ENCODE measurements at places on chromosomes 7 and 10. TPM values are rescaled to one million over a fixed set of nuclear protein-coding genes. Genes with fewer than 3 reads are reported as not detected.

The CBX3 gene
- 154 TPM for total RNA-seq

GRCh38 chr7:153408360-153409335 lies 643.5 kb upstream of the DPP6 start:
- DNase-seq, result no peak

- no peak for DNase-seq
Observed at GRCh38 chr7:79512261-79512660, 58.8 kb upstream of the MAGI2 start.

The ARHGAP22 gene
- 0.10 TPM for total RNA-seq

- no peak for DNase-seq
Observed at GRCh38 chr10:63760708-63761047, 239.5 kb downstream of the REEP3 start.

The CYP3A4 gene
- total RNA-seq, result not detected

- DNase-seq, result no peak
Observed at GRCh38 chr7:21962677-21963076, 17.0 kb upstream of the CDCA7L start.

The WDR86 gene
- 1.8 TPM for total RNA-seq

The SPAG6 gene
- total RNA-seq, result not detected

The MGAM2 gene
- total RNA-seq, result 10.1 TPM

DNA sequence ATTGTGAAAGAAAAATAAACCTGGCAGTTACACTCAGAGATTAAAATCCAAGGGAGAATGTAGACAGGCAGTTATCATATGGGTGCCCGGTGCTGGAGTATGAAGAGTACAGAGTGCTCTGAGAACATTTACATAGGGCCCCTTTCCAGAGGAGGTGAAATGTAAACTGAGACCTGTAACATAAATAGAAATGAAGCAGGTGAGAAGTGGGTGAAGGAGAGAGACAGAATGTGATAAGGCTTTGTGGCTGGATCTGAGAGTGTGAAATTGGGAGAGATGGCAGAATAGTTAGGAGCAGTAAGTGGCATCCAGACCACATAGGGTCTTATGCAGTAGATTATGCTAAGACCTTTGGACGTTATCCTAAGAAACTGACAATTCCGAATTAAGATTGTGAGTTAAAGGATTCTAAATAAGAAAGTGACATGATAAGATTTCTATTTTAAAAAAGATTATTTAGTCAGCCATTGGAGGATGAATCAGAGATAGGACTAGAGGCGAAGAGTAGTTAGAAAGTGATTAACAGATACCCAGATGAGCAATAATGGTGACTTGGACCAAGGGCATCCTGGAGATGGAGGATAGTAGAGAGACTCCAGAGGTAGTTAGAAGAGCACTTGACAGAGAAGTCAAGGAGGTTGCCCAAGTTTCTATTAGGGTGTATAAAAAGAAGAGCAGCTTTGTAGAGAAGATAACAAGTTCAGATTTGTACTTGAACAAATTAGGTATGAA lies 36.7 kb downstream of the DNAH11 start:
- no peak for DNase-seq

The OGDHL gene
- total RNA-seq, result 0.08 TPM

The CDCA7L gene
- 62.5 TPM for total RNA-seq

The PNLIPRP3 gene
- total RNA-seq, result not detected

GRCh38 chr7:135355377-135356048 lies 121.9 kb downstream of the STRA8 start:
- DNase-seq, result no peak

DNA sequence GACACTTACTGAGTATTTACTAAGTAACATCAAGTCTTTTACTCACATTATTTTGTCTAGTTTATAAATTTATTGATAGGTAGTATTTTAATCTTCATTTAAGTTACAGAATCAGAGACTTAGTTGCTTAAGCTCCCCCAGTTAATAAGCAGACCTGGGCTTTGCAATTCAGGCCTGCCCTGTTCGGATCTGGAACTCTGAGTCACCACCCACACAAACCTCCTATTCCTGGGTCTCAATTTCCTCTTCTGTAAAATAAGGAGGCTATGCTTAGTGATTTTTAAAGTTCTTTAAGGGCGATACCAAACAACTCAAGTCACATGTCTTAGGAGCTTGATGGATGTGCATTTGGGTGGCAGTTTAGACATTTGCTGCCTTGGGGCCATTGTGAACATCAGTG lies 3.5 kb upstream of the MGAM start:
- DNase-seq, result no peak

- DNase-seq, result peak; percentile 39
Observed at GRCh38 chr10:110556969-110557601, 10.4 kb upstream of the SMC3 start.

GRCh38 chr10:68330852-68331454 lies 911 bp upstream of the HNRNPH3 start:
- peak; percentile 42 for DNase-seq

GRCh38 chr7:50960621-50961310 lies 178.1 kb upstream of the GRB10 start:
- peak; percentile 50 for DNase-seq

- DNase-seq, result peak; percentile 45
Observed at GRCh38 chr10:70528741-70529362, 50.3 kb downstream of the PALD1 start.

DNA sequence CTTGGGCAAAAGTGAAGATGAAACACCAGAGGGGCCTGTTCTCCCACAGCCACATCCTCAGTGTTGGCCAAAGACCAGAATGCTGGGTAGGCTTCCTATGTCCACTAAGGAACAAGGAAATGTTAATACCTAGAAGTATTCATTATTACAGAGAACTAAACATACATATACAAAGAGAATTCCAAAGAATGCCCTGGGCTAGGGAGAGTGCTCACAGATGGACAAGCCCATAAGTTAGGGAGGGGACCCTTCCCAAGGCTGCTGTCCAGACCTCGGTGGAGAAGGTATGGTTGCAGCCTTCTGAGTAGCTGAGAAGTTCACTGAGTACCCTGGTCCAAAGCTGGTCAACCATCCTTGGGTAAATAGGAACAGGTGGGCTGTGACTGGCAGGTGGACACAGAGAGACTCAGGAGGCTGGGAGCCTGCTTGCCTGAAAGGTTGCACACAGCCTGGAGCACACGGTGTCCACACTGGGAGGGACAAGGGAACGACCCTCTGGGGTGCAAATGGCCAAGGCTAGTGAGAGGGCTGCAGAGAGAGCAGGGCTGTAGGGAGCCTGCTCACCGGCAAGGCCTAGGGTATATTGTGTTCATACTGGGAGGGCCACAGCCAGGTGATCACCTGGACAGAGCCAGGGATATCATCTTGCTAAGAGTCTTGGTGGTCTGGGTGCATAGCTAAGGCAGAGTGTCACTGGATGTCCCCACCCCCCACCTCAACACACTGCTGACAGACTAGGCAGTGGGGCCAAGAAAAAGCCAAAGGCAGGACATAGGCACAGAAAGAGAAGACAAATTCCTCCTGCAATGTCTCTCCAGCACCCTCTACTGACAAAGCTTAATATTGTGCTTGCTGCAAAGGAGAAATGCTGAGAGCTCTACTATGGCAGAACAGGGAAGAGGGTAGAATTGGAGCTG lies 40.3 kb downstream of the CPVL start:
- peak; percentile 73 for DNase-seq

DNA sequence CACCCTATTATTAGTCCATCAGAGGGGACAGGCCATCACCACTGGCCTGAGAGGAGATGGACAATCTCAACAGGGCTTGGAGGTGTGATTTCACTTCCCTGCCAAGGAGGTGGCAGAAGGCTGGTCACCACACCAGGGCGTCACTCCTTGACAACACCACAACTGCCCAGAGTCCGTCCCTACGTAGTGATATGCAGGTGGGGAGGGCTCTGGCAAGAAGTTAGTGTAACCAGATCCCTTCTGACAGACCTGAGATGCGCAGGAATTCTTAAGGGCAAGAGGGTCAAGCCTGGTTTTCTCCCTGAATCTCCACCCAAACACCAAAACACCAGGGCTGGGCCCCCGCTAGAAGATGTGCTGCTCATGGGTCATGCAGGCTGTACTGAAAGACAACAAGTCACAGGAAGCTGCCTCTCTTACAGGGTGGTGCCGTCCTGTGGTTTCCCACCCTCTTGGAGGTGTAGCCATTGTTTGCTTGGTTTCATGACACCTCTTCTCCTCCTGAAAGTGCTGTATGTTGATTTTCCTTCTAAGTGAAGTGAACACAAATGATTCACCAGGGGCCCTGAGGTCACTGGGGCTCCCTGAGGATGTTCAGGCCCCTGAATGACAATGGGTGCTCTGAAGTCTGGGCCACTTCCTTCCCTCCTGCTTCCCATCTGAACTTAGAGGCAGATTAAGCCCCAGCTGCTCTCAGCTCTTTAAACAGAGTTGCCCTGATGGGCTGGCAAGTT lies 27.1 kb downstream of the ATXN7L1 start:
- peak; percentile 88 for DNase-seq

- DNase-seq, result no peak
Observed at GRCh38 chr10:87544721-87545120, 40.0 kb downstream of the MINPP1 start.

GRCh38 chr10:5987747-5988146 lies 10.4 kb upstream of the IL15RA start:
- no peak for DNase-seq

- peak; percentile 25 for DNase-seq
Observed at GRCh38 chr7:79502151-79502550, 48.7 kb upstream of the MAGI2 start.

GRCh38 chr10:70694418-70695141 lies 22.3 kb downstream of the ADAMTS14 start:
- DNase-seq, result no peak

DNA sequence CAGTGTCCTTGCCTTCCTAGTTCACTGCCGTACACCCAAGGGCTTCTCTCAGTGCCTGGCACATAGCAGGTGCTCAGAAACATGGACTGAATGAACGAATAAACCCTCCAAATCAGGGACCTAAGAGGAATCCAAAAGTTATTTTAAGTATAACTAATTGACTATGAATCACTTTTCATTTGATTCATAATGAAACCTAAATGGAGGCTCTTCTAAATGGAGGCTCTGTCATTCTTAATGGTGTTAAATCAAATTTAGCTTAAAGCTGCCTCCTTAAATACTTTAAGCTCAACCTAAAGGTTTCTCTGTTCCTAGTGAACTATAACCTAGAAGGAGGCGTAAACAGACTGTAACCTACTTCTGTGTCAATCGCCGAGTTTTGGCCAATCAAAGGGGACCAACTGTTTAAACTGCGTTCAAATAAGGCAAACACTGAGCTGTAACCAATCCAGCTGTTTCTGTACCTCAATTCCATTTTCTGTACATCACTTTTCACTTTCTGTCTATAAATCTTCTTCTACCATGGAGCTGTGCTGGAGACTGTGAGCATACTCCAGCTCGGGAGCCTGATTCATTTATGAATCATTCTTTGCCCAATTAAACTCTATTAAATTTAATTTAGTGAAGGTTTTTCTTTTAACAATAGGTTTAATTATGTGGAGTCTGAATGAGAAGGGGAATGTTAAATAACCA lies 11.0 kb downstream of the PYROXD2 start:
- no peak for DNase-seq

The MOGAT3 gene
- 8.2 TPM for total RNA-seq

The LIPK gene
- total RNA-seq, result not detected

DNA sequence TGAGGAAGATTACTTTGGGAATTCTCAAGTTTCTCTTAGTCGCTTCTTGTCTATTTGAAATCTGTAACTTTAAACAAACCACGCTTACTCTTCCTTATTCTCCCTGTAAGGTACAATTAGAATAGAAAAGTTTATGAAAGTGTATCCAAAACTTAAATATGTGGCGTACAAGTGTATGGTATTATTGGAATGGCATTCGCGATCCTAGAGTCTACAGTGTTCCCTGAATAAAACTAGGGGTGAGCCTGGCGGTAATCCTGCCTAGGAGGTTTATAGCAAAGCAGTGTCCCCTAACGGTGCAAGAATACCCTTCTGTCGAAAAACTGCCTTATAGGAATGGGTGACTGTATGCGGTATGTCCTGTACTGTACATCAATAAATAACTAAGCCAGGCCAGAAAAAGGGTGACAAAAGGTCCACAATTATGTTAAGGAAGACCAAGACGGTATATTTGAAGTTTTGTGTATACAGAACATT lies 1.2 kb downstream of the TASOR2 start:
- no peak for DNase-seq

DNA sequence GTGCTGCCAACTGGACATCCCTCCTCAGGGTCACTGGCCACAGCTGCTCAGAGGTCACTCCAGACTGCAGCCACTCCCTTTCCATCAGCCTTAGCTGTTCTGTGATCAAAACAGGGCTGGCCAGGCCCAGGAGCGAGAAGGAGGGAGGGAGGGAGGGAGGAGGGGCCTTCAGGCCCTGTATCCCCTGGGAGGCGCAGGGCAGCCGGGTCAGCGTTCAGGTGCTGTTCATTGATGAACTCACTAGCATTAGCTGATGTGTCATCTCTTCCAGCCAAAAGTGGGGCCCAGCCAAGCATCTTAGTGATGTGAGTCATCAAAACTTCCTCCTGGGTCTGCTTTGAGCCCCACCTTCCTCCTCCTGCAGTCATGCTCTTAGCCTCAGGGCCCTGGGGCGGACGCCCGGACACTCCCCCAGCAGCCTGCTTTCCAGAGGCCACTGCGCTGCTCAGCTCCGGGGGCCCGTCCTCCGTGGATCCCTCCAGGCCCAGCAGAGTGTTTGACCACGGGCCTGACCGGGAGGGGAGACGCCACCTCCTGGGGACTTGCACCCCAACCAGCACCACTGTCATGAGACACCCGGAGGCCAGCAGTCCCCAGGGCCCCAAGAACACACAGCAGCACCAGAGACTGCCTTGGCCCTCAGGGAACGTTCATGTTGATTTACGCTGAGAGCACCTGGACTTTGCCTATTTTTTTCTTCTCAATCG lies 149.2 kb downstream of the PRKAG2 start:
- DNase-seq, result peak; percentile 93

DNA sequence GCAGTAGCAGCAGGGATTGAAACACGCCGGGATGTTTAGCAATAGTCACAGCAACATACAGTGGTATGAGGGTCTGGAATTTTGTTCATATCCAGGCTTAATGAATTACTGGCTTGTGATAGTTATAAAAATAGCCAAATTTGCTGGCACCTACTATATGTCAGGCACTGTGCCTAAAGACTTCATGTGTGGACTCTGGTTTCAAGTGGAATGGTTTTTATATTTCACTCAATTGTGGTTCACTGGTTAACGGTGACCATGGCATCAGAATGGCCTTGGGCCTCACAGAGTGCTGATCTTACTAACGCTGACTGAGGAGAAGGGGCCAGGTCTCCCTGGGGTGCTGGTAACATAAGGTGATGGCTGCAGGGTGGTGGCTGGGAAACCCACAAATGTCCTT lies 55.7 kb downstream of the CELF2 start:
- DNase-seq, result no peak

- DNase-seq, result no peak
Observed at GRCh38 chr7:74193054-74193453, 16.8 kb upstream of the LAT2 start.

The LLCFC1 gene
- not detected for total RNA-seq

DNA sequence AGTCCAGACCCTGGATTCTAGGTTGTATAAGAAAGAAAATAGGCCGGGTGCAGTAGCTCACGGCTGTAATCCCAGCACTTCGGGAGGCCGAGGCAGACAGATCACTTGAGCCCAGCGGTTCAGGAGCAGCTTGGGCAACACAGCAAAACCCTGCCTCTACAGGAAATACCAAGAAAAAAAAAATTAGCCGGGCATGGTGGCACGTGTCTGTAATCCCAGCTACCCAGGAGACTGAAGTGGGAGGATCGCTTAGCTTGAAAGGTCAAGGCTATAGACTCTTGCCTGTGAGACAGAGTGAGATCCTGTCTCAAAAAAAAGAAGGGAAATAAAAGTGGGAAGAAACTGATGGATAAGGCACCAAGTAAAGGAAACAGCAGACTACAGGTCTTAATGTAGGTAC lies 287.9 kb upstream of the KLF14 start:
- DNase-seq, result no peak

The ORC5 gene
- total RNA-seq, result 56.5 TPM
